ENCODE measurements at places on chromosomes 7 and 10.

DNA sequence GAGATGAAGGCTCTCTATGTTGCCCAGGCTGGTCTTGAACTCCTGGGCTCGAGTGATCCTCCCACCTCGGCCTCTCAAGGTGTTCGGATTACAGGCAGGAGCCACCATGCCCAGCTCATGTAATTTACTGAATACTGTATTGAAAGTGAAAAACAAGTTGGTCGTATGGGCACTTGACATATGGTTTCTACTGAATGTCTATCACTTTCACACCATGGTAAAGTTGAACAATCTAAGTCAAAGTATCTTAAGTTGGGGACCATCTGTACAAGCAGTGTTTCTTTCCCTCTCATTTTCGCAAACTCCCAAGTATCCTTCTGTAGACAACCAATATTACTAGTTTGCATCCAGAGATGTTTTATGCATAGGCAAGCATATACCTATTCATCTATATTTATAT lies 116.6 kb downstream of the TMEM178B start:
- DNase-seq = no peak

DNA sequence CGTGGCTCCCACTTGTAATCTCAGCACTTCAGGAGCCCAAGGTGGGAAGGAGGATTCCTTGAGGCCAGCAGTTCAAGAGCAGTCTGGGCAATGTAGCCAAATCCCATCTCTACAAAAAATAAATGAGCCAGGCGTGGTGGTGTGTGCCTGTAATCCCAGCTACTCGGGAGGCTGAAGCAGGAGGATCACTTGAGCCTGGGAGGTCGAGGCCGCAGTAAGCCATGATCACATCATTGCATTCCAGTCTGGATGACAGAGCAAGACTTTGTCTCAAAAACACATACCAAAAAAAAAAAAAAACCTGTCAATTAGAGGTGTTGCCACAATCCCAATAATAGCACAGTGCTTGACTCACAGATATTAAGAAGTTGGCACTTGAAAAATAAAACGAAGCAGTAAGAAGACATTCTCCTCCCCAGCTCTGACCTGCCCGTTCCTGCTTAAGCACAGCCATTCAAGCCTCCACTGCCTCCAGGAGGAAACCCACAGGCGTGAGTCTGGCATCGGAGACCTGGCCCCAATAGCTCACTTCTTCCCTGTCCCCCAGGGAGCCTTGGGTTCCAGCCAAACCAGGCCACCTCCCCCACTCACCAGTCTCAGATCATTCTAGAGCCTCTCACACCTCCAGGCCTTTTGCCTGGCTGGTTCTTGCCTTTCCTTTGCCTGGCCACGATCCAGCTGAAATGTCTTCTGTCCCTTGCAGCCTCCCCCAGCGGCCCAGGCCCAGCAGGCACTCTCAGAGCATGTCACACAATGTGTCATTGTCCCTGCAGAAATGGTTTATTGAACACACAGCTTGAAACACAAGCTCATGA lies 45.3 kb upstream of the GTF2I start:
- DNase-seq = no peak

GRCh38 chr7:30859940-30860496 lies 51.6 kb upstream of the AQP1 start:
- DNase-seq = no peak

GRCh38 chr10:35700487-35700882 lies 58.4 kb upstream of the FZD8 start:
- no peak for DNase-seq

DNA sequence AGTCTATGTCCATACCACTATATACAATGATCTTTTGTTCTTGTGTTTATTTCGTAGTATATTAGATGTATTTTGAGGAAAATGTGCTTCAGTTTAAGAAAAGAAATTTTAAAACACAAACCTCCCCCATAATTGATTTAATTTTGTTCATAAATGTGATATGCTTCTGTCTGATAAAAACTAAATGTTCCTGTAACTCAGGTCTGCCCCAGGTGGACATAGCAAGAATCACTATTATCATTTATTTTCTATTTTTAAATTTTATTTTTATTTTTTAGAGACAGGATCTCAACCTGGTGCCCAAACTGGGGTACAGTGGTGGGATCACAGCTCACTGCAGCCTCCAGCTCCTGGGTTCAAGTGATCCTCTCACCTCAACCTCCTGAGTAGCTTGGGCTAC lies 43.2 kb downstream of the BEND7 start:
- no peak for DNase-seq

GRCh38 chr7:41383596-41383995 lies 319.3 kb downstream of the INHBA start:
- DNase-seq = no peak

- DNase-seq = no peak
These were observed 169.7 kb downstream of the CACNA2D1 start for GRCh38 chr7:82273886-82274285.

DNA sequence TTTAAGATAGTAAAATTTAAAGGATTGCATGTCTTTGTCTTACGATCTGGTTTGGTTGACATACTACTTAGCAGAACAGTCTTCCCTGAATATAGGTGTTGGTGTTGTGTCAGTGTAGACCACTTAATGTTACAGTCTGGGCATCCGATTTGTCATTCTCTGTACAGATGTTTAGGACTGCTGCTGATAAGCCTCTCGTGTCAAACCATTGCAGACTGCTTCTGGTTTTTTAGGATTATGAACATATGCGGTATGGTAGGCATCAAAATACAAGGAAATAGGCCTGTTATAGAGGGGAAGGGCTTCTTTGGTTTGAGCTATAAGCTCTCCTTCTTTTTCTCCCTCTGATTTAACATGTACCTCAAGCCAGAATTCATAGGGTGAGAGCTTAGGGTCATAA lies 7.4 kb downstream of the CYP3A43 start:
- DNase-seq = no peak

DNA sequence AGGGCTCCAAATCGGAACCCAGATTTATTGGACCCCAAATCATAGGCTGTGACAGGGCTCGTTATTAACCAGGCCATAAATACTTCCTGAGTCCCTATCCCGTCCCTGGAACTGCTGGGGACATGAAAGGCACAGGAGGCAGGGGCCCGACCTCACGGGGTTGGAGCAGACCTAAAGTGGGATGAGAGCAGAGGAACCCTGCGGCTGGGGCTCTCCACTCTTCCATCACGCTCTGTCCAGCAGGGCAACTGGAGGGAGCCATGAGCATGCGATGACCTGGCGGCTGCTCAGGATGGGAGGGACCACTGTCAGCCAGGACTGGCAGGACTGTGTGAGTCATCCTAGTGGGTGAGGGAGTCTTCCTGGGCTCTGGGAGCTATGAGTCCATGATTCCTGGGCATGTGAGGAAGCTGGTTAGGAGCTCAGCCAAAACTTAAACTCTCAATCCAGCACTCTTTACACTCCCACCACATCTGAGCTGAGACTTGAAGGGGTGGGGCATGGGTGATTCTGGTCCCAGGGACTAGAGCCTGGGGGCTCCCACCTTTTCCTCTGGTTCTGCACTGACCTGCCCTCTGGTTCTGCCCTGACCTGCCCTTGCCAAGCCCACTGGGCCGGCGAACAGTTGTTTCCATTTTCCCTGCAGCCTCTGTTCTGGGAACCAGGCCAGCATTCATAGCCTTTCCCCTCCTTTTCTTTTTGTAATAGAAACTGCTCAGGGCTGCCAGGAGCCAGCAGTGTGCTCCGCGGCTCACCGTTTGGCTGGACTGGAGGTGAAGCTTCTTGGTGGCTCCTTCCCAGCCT lies 47.1 kb downstream of the SYPL1 start:
- DNase-seq = peak; percentile 96

Data from HFFc6 (cell line).